ENCODE measurements at places on chromosomes 3 and 15.

DNA sequence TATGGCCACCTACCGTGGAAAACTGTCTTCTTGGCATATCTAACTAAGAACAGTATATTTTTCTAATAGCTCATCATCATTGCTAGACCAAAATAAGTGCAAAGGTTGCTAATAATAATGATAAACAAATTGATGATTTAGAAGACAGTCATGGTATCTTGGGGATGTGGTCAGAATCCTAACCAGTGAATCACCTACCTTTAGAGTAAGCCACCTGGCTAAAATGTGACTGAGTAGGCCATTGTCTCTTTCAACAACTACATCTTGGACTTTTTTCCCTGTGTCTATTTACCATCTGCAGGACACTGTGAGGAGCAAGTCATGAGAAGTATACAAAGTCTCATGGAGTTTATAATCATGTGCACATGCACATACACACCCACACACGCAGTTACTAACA lies 273.5 kb upstream of the SEMA6D start:
- no peak for DNase-seq

DNA sequence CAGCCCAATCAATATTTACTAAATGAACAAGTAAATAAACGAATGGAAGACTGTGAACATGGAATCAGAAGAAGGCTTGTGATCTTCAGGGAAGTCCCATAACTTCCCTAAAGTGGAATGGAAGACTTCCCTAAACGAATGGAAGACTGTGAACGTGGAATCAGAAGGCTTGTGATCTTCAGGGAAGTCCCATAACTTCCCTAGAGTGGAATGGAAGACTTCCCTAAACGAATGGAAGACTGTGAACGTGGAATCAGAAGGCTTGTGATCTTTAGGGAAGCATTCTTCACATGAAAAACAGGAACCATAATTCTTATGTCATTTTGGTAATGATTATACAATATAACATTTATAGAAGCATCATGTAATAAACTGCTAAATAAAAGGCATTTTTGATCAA lies 38.8 kb downstream of the EOGT start:
- no peak for DNase-seq

DNA sequence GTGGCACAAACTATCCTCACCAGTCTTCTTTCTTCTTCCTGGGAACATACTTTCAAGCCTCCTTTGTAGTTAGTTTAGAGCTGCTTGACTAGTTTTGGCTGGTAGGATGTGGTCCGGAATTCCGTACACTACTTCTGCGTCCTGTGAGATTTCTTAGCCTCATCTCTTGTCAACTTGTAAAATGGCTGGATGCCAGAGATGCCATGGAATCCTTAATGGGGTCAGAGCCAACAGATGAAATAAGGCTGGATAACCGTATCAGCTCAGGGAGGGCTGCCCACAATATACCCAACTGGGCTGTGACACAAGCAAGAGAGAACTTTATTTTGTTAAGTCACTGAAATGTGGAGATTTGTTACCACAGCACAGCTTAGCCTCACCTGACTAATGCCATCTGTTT lies 466.9 kb upstream of the MDFIC2 start:
- no peak for DNase-seq

GRCh38 chr15:60370105-60370868 lies 27.5 kb downstream of the ANXA2 start:
- no peak for DNase-seq

GRCh38 chr3:139934613-139935015 lies 371 bp upstream of the CLSTN2 start:
- no peak for DNase-seq

DNA sequence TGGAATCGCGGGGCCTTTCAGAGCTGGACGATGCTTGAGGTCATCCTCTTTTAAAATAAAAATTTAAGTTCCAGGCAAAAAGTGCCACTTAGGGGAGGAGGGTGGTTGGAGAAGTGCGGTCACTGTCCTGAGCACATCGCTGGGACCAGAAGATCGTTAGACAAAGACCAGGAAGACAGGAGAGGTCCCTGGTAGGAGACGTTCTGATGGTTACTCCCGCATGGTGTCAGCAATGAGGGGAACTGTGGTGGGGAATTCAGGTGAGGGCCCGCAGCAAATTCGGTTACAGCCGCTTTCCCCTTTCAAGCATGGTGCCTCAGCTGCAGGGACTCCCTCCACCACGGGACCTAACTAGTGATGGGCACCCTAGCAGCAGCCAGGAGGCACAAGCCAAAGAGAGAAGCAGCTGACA lies 1.0 kb upstream of the ISY1 start:
- no peak for DNase-seq

DNA sequence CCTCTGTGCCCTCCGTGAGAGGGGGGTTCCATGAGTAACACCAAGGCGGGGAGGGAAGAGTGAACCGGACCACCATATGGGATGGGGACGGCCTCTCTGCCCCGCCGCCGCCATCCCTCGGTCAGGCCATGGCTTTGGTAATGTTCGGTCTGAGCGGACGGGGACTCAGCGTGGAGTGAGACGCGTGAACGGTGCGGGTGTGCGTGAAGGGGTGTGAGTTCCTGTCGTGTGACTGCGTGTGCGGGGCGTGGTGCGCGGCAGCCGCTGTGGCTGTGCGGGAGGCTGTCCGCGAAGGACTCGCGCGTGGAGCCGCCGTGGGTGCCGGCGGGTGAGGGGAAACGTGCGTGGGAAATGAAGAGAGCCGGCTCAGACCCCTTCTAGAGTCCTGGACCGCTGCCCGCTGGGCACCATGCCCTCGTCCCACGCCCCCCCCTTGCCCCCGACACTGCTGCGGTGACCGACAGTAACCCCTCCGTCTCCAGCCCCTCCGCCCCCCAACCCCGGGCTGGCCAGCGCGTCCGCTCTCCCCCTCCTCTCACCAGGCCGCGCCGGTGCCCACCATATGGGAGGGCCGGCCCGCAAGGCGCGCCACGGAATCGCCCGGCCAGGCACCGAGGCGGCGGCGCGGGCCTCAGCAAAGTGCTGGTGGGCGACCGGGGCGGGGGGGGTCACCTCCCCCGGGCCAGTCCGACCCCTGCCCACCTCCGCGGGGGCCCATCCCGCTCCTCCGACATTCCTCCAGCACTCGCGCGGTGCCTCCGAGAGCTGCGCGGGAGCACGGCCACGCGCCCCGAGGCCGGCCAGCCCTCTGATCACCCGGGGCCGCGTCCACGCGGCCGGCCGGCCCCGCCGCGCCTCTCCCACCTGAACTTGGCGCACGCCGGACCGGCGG lies 589 bp downstream of the KLF15 start:
- DNase-seq = no peak

DNA sequence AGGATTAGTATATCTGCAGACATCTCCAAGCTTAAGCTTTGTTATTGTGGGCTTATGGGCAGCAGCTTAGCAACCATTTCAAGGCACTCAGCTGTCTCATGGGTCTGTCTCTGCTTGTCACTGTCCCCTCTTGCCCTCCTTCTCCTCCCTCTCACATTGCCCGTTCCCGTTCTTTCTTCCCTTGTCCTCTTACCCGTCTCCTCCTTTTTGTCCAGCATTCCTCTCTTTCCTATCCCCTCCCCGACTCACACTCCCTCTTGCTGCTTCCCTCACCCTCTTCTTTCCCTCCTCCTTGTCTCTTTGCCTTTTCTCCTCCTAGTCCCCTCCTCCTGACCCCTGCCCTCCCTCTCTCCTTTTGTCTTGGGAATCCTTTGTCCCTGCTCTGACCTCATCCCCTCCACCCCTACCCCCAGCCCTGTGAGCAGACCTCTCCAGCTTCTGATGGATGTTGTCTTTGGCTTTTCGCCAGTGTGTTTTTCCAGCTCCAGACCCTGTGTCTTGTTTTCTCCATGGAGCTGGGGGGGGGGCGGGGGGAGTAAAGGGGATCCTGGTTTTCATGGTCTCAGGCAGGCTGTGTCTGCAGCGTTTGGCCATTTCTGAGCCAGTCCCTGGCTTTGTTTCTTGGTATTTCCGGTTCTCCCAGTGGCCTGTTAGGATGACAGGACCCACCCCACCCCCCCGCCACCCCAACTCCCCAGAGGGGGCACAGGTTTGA lies 47.9 kb upstream of the TRAK1 start:
- no peak for DNase-seq

DNA sequence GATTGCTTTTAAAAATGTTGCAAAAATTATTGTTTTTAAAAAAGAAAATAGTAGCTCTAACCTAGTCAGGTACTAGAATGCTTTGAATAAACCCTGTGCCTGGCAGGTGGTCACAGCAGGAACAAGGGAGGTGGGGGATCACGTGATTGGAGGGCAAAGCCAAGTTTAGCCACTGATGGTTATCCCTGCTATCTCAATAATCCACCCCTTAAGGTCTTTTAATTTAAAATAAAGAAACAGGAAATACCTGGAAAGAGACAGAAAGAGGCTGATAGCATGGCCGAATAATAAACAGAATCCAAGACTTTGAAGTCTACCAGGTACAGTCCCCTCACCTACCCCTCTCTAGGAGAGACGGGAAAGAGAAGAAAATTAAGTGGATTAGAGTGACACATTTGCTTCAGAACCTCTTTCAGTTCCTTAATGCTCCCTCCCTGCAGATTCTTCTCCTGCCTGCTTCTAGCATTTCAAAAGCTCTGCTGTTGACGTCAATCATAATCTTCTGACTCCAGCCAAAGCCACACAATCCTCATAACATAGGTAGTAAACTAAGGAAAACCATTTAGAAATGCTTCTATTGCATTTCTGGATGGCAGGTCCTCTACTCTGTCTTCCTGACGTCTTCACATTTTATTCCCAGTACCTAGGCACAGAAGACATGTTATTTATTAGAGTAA lies 303.4 kb upstream of the MME start:
- no peak for DNase-seq

DNA sequence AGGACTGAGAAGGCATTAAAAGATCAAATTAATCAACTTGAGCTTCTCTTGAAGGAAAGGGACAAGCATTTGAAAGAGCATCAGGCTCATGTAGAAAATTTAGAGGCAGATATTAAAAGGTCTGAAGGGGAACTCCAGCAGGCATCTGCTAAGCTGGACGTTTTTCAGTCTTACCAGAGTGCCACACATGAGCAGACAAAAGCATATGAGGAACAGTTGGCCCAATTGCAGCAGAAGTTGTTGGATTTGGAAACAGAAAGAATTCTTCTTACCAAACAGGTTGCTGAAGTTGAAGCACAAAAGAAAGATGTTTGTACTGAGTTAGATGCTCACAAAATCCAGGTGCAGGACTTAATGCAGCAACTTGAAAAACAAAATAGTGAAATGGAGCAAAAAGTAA lies 149.7 kb upstream of the LRRFIP2 start:
- no peak for DNase-seq

DNA sequence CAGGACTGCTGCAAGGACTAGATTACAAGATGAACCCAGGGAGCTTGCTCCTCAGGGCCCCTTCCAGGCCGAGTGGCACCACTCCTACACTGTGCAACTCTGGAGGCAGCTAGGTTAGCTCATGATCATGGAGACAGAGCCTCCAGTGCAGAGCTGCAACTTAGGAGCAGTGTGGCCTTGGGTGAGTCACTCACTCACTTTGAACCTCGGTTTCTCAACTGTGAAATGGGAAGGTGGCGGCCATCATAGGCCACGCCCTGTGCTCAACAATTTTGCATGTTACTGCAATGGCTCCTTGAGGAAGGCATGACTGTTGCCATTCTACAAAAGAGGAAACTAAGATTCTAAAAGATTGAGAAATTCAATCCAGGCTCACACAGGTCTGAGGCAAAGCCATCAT lies 11.2 kb upstream of the CXCR6 start:
- DNase-seq = no peak

- DNase-seq = no peak
Observed at GRCh38 chr15:83219026-83219425, 11.4 kb upstream of the HDGFL3 start.

- DNase-seq = no peak
Observed at GRCh38 chr15:31049682-31050615, 51.6 kb downstream of the TRPM1 start.

- DNase-seq = no peak
Observed at GRCh38 chr3:16841041-16841753, 43.6 kb upstream of the PLCL2 start.

- DNase-seq = no peak
Observed at GRCh38 chr15:45588219-45588875, 1.2 kb downstream of the BLOC1S6 start.

DNA sequence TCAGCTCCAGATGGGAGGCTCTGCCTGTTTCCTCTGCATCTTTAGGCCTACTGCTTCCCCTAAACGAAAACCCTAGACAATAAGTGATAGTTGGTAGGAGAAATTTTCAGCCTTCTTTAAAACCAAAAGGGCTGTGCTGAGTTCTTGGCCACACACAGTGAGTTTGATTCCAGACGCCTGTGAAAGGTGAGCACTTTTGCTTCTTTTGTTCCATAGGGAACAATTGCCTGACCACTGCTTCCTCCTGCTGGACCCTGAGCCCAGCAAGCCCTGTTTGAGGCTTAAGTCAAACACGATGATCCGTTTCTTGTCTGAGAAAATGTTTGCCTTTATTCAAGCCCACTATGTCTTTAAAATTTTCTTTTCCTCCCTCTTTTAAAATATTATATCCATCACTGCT lies 493.9 kb downstream of the ZIC1 start:
- no peak for DNase-seq

- no peak for DNase-seq
Observed at GRCh38 chr15:98844261-98844660, 163.3 kb downstream of the PGPEP1L start.

- DNase-seq = no peak
Observed at GRCh38 chr3:128503751-128504532, 10.9 kb upstream of the GATA2 start.

DNA sequence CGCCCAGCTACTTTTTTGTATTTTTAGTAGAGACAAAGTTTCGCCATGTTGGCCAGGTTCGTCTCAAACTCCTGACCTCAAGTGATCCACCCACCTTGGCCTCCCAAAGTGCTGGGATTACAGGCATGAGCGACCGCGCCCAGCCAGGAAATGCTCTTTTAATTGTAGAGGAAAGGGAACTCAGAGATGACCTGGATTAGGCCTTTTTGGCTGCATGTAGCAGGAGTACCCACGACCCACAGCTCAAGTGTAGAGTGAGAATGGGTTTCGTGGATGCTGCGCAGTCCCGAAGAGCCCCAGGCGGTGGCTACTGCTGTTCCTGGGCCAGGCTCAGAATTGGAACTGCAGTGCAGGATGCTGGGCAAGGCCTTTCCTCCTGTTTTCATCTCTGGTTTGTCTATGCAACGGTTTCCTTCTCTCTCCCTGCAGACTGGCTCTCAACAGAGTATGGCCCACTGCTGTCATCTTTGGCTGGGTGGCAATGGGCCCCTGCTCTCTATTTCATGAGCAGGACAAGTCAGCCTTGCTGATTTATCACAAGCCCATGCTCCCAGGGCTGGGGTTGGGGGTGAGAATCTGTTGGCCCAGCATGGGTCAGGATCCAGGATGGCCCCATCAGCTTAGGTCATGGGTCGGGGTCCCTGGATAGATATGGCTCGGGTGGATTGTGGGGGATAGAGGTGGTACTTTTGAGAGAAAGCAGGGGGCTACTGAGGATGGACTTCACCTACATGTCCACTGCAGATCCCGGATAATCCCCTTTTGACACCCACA lies 51.2 kb downstream of the GASK1A start:
- DNase-seq = no peak

GRCh38 chr15:70703096-70703878 lies 60.1 kb downstream of the UACA start:
- DNase-seq = no peak

DNA sequence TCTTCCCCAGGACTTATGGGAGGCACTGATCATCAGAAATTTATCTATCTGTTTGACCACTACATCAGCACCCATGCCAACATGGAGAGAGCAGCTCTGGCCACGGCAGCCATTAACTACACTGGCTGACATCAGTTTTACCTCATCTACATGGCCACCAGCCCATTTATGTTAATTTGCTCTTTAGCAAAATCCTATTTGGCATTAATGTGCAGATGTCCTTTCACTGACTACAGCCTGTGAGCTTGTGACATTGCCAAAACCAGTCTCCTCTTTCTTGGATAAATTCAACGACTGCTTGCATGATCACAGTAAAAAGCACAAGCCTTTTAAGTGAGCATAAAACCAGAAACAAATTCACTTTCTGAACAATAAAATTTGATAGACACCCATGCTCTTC lies 47.5 kb downstream of the NR1I2 start:
- no peak for DNase-seq

Measured in cortex of kidney (tissue), 1 donor.